ENCODE measurements at places on chromosomes 5 and 9.

- H3K4me3 ChIP-seq: peak overlapping the region; percentile 51
- DNase-seq: no peak
- peaks cover 28% of the 10 kb centered on the region for H3K27me3 ChIP-seq
- H3K27ac ChIP-seq: peak overlapping the region; percentile 79
These were observed 937 bp downstream of the SVEP1 start for GRCh38 chr9:110578575-110579033.

DNA sequence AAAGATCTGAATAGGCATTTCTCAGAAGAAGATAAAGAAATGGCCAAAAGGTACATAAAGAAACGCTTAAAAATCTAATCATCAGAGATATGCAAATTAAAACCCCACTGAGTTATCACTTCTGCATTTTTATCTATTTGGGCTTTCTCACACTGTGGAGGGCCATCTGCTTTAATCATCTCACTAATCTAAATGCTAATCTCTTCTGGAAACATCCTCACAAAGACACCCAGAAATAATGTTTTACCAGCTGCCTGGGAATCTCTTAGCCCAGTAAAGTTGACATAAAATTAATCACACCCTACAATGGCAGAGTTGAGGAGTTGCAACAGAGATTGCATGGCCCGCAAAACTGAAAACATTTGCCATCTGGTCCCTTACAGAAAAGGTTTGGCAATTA lies 407.9 kb upstream of the CYLC2 start:
- no peak overlapping the region for H3K27ac ChIP-seq
- no peak for DNase-seq
- no peaks in the 10 kb centered on the region for H3K4me1 ChIP-seq
- H3K4me3 ChIP-seq: no peak overlapping the region

GRCh38 chr9:78014776-78015175 lies 16.8 kb downstream of the GNAQ start:
- H3K4me1 ChIP-seq: peaks cover 15% of the 10 kb centered on the region
- H3K36me3 ChIP-seq: no peaks in the 10 kb centered on the region
- no peak for DNase-seq
- H3K27me3 ChIP-seq: no peaks in the 10 kb centered on the region
- H3K4me3 ChIP-seq: no peak overlapping the region

DNA sequence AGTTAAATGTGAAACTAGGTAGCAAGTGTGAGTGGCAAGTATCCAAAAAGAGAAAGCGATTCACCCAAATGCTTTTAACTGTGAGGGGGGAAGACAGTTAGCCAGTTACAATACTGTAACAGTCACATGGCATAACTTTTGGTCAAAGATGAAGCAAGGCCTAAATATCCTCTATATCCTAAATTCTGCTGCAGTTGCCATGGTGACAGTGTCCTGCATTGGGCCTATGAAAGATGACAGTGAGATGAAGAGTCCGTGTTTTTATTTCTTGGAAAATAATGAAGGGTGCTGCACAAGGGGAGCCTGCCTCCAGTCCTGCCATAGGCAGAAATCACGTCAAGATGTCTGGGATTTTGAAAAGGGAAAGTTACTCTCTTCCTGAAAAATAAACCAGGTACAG lies 534.6 kb downstream of the NTRK2 start:
- DNase-seq: no peak
- H3K27me3 ChIP-seq: no peaks in the 10 kb centered on the region
- peaks cover 5% of the 10 kb centered on the region for H3K4me1 ChIP-seq
- no peaks in the 10 kb centered on the region for H3K36me3 ChIP-seq
- no peak overlapping the region for H3K27ac ChIP-seq

GRCh38 chr5:157610990-157611389 lies 35.4 kb upstream of the ADAM19 start:
- H3K27ac ChIP-seq: no peak overlapping the region
- H3K36me3 ChIP-seq: no peaks in the 10 kb centered on the region
- DNase-seq: no peak
- H3K4me1 ChIP-seq: no peaks in the 10 kb centered on the region

- no peaks in the 10 kb centered on the region for H3K36me3 ChIP-seq
- H3K27ac ChIP-seq: no peak overlapping the region
- no peaks in the 10 kb centered on the region for H3K27me3 ChIP-seq
These were observed 125.7 kb downstream of the FBN2 start for GRCh38 chr5:128412145-128412930.

DNA sequence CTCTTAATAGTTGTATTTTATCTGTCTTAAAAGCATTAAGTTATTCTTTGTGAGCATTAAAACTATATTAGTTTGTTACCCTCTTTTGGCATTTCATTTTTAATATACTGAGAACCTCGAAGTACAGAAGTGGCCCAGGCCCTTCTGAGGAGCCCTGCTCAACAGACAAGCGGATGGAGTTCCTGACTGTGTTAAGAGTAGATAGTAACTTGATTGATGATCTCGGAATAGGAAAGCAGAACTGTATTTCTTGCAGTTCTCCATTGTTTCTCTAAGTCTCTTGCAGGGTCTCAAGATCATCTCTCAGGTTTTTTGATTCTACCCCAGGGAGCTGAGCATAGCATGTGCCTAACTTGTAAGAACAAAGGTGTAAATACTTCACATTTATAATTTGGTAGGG lies 139.6 kb downstream of the SMARCA2 start:
- peaks cover 4% of the 10 kb centered on the region for H3K36me3 ChIP-seq
- peaks cover 40% of the 10 kb centered on the region for H3K4me1 ChIP-seq
- no peaks in the 10 kb centered on the region for H3K27me3 ChIP-seq
- DNase-seq: no peak

GRCh38 chr9:97110696-97111095 lies 71.8 kb upstream of the CTSV start:
- H3K27me3 ChIP-seq: no peaks in the 10 kb centered on the region
- no peak overlapping the region for H3K4me3 ChIP-seq
- DNase-seq: no peak
- no peak overlapping the region for H3K27ac ChIP-seq

GRCh38 chr9:12882430-12882829 lies 107.6 kb downstream of the LURAP1L start:
- H3K4me1 ChIP-seq: peaks cover 36% of the 10 kb centered on the region
- no peak overlapping the region for H3K4me3 ChIP-seq
- no peaks in the 10 kb centered on the region for H3K27me3 ChIP-seq
- peak overlapping the region; percentile 51 for H3K27ac ChIP-seq
- no peaks in the 10 kb centered on the region for H3K36me3 ChIP-seq
- DNase-seq: peak; percentile 54

DNA sequence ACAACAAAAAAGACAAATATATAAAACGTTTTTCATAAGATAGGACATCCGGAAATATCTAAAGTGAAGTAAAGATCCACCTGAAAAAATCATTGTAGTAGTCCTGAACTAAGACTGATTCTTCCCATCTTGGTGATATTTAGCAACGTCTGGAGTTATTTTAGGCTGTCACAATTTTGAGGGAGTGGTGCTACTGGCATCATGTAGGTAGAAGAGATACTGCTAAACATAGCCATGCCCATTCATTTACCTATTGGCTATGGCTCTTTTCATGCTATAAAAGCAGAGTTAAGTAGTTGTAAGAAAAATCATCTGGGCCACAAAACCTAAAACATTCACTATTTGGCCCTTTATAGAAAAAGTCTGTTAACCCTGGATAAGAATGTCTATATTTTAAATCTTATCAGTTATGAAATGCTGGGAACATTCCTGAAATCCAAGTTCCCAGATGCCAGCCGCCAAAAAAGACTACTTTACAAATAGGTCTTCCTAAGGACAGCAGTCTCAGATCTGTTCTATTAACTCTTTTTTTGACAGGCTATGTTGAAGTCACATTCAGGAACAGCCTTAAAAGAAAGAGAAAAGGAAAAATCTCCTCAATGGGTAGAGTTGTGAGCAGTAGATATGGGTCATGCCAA lies 27.0 kb downstream of the RAPGEF6 start:
- H3K27me3 ChIP-seq: no peaks in the 10 kb centered on the region
- no peaks in the 10 kb centered on the region for H3K4me1 ChIP-seq
- H3K36me3 ChIP-seq: peaks cover 2% of the 10 kb centered on the region
- H3K4me3 ChIP-seq: no peak overlapping the region

DNA sequence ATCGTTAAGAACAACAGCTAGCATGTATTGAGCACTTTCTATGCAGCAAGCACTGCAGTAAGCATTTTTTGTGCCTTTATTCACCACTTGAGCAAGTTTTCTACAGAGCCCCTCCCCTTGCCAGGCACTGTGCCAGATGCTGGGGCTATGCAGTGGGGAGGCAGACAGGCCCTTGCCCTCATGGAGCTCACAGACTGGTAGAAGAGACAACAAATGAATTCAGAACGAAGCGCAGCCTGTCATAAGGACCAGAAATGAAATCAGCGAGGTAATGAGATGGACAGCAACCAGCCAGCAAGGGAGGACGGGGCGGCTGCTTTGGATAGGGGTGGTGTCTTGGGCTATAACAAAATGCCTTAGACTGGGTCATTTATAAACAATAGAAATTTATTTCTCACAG lies 68.8 kb downstream of the C9orf50 start:
- H3K36me3 ChIP-seq: no peaks in the 10 kb centered on the region
- peaks cover 10% of the 10 kb centered on the region for H3K27me3 ChIP-seq
- no peak for DNase-seq
- H3K27ac ChIP-seq: no peak overlapping the region
- H3K4me1 ChIP-seq: peaks cover 7% of the 10 kb centered on the region
- no peak overlapping the region for H3K4me3 ChIP-seq

DNA sequence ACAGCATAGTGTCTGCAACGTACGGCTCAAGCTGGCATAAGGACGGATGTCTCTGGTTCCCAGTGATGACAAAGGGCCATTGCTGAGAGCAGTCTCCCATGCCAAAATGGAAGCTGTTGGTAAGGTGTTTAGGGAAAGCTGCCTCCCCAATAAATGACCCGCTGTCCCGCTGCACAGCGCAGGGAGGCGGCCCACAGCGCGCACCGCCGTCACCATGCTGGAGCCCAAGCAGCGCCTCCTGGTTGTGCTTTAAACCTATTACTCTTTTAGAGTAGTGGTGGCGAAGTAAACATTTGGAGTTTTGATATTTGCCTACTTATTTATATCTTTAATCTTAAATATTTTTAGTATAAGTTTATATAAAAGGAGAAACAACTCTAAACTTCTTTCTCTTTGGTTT lies 70.4 kb upstream of the C5orf63 start:
- no peaks in the 10 kb centered on the region for H3K27me3 ChIP-seq
- no peak for DNase-seq
- H3K27ac ChIP-seq: no peak overlapping the region
- no peaks in the 10 kb centered on the region for H3K4me1 ChIP-seq

GRCh38 chr5:142826741-142827492 lies 56.7 kb downstream of the ARHGAP26 start:
- H3K4me3 ChIP-seq: no peak overlapping the region
- no peaks in the 10 kb centered on the region for H3K36me3 ChIP-seq

- H3K4me1 ChIP-seq: no peaks in the 10 kb centered on the region
- no peaks in the 10 kb centered on the region for H3K36me3 ChIP-seq
- H3K27me3 ChIP-seq: no peaks in the 10 kb centered on the region
- DNase-seq: no peak
- no peak overlapping the region for H3K4me3 ChIP-seq
- no peak overlapping the region for H3K27ac ChIP-seq
These were observed 7.3 kb upstream of the MTMR12 start for GRCh38 chr5:32319926-32320543.

- no peaks in the 10 kb centered on the region for H3K27me3 ChIP-seq
- DNase-seq: peak; percentile 55
- H3K36me3 ChIP-seq: no peaks in the 10 kb centered on the region
- no peaks in the 10 kb centered on the region for H3K4me1 ChIP-seq
- no peak overlapping the region for H3K4me3 ChIP-seq
- H3K27ac ChIP-seq: no peak overlapping the region
These were observed 230.3 kb downstream of the AUH start for GRCh38 chr9:91131433-91131839.

DNA sequence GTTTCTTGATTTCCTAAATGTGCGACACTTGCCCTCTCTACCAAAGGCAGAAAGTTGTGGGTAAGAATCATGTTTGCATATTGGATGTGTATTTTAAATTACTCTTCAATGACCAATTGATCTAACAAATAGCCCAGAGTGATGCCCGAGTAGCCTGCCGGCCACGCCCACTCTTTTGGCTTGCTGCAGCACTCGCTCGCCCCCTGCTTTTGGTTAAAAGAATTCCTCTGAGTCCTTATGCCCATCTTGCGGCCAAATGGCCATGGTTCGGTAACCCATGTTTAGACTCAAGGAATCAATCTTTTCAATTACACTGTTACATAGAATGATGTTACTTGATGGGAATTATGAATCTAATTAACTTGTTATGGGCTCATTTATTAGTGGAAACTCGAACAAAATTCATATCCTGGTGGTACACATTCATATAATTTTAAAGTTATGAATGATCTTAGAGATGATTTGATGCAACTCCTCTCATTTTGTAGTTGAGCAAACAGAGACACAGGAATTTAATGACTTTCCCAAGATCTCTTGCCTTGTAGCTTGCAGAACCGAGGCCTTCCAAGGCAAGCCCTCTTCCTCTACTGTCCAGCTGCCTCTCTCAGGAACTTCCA lies 36.5 kb downstream of the PPIC start:
- H3K27ac ChIP-seq: no peak overlapping the region
- peaks cover 18% of the 10 kb centered on the region for H3K36me3 ChIP-seq
- H3K27me3 ChIP-seq: no peaks in the 10 kb centered on the region
- no peak overlapping the region for H3K4me3 ChIP-seq
- no peaks in the 10 kb centered on the region for H3K4me1 ChIP-seq

DNA sequence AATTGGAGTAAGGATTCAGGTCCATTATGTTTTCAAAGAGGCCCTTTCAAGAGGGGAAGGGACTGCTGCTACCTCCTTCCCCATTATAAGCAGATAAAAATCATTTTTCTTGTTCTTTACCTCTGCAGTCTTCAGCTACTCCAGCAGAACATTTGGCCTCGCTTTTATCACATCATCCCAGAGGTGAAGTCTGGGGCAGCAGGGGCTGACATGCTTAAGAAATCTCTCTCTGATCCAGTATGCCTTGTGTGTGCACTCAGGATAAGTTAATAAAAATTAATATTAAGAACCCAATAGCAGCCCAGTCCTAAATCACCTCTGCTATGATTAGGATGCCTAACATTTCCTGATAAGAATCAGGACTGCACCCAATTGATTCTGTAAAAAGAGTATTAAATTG lies 306.9 kb upstream of the NREP start:
- H3K27ac ChIP-seq: no peak overlapping the region
- DNase-seq: no peak
- no peak overlapping the region for H3K4me3 ChIP-seq
- H3K36me3 ChIP-seq: no peaks in the 10 kb centered on the region
- no peaks in the 10 kb centered on the region for H3K4me1 ChIP-seq

GRCh38 chr5:131084436-131084835 lies 80.6 kb downstream of the HINT1 start:
- no peaks in the 10 kb centered on the region for H3K4me1 ChIP-seq
- no peak overlapping the region for H3K27ac ChIP-seq
- no peak for DNase-seq
- H3K36me3 ChIP-seq: no peaks in the 10 kb centered on the region

Data from stomach (tissue), 19 donors.